ENCODE measurements at places on chromosomes 11 and 22.

DNA sequence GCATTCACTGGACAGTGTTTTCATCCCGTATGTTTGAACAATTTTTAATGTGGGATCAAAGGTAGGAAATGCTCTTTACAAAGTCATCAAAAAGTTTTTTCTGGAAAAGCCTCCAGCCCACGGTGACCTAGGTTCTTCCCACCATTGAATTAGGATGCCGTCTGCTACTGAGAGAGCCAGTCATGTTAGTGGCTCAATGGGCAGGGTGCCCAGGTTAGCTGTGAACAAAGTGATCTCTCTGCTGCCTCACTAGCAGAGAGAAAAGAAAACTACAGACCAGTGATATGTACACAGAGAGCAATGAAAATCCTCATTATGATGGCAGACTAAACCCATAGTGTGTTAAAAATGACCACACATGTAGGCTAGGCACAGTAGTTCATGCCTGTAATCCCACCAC lies 32.4 kb downstream of the KCNQ1 start:
- DNase-seq, result no peak

DNA sequence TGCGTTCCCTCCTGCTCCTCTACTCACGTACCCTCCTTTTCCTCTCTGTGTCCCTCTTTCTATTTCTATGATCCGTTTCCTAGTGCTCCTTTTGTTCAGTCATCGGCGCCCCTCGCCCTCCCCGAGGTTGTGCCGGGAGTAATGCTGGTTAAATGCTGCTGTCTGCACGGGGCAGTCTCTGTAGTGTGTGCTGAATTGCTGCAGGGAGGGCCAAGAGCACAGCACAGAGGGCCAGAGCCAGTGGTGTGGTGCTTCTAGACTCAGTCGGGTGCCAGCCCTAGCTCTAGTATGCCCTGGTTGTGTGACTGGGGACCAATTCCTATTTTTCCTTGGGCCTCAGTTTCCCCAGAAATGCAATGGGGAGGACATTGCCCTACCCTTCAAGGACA lies 98.3 kb downstream of the PKNOX2 start:
- no peak for DNase-seq

DNA sequence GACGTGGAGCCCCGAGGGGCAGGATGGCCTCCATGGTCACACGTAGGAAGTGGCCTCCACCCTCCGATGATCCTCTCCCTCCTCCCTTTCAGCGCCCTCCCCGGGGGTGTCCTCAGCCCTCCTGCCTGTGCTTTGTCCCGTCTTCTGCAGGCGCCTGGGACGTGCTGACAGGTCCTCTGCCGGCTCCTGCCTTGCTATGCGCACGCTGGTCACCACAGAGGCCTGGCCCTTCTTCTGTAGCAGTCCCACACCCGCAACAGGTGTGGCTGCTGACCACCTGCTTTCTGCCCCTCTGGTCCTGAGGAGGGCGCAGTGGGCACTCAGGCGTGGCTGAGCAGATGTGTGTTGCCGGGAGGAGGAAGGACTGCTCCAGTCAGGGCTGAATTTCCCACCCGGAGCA lies 27.7 kb upstream of the PPP6R3 start:
- DNase-seq, result no peak

DNA sequence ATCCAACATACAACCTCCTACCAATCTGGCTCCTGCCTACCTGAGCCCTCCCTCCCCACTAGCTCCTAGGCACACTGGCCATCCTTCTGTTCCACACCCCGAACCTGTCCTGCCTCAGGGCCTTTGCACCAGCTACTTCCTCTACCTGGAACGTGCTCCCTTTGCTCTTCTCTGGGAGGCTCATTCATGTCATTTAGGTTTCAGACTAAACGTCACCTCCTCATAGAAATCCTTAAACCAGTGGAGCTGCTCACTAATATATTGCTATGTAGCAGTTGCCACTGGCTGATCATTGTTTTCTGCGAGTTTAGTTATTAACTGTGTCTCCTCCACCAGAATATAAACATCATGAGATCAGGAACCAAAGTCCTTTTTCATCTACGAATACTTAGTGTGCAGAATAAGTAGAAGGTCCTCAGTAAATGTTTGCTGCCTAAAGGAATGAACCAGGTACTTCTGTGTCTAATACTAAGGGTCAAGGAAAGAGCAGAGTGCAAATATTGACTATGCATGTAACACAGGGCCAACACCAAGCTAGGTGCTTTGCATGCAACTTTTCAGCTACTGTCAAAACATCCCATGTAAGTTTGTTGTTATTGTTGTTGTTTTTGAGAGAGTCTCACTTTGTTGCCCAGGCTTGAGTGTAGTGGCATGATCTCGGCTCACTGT lies 277.6 kb upstream of the SYN3 start:
- DNase-seq, result no peak

- no peak for DNase-seq
Measured at GRCh38 chr22:17486719-17487118, 76.6 kb upstream of the SLC25A18 start.

- DNase-seq, result no peak
Measured at GRCh38 chr11:47869544-47870393, 21.6 kb upstream of the NUP160 start.

GRCh38 chr11:369336-370018 lies at the start of gene B4GALNT4:
TSS of gene B4GALNT4 (plus strand) at chr11:369499. CDS start at chr11:369804, 305 bp downstream.
- DNase-seq, result no peak

DNA sequence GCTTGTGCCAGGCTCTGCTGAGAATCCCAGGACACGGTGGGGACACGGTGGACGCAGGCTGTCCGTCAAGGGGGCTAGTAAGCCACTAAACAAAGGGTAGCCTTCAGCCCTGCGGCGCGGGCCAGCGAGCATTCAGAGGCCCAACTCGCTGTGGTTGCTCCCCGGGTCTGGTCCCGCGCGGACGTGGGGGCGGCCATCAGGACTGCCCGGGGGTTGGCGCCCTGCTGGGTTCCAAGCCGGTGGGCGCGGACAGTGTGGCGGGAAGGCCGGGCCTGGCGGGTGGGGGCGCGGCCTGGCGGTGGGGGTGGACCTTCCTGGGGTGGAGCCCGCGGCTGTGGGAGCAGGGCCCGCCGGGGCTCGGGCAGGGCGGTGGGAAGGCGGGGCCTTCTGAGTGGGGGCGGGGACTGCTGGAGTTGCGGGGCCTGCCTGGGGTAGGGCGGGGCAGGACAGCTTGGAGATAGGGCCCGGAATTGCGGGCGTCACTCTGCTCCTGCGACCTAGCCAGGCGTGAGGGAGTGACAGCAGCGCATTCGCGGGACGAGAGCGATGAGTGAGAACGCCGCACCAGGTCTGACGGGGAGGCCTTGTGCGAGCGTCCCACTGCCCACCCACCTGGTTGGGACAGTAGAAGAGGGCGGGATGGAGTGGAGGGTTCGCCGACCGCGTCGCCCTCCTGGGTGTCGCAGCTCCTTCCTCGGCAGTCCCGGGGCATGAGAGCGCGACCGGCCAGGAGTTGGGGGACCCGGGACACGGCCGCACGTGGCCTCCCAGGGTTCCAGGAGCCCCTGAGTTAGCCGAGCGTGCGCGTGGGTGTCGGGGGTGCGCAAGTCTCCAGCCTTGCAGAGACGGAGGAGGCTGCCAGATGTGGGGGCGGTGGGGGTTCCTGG lies at the start of gene SERHL2:
Gene SERHL2, plus strand, starts transcription at position 482 of the 887 bp plus-strand sequence. Its CDS starts 65 bp downstream, at position 547.
- DNase-seq, result peak; percentile 80

DNA sequence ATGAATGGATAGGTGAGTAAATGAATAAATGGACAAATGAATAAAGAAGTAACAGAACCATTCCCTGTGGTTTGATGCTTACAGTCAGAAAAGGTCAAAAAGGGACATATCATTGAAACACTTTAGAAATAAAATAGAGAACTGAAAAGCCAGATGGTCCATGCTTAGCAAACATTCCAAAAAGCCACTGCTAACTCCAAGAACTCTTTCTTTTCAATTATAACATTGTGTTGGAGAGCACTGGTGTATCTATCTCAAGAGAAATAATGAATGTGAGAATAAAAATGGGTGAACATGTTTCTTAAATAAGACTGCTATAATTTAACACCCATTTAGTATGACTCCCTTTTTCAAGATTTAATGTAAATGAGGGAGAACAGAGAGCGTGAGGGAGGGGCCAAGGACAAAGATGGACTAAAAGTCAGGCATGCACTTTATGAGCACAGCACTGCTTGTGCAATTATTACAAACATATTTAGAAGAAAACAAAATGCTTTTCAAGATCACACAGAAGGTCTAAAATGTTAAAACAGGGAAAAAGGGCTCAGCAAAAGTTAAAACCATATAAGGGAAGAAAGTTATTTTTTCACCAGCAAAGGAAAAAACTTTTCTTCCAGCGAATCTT lies 224.3 kb upstream of the PITPNB start:
- DNase-seq, result no peak

All from NCI-H1048 (cell line).